Fibroblast of the aortic adventitia (primary cell): ENCODE measurements at places on chromosomes 1 and 21. TPM values are rescaled to one million over a fixed set of nuclear protein-coding genes. Genes with fewer than 3 reads are reported as not detected.
A peak's percentile ranks its signal among the peaks of the same experiment; 100 is the strongest.

- DNase-seq: no peak
These were observed 38.4 kb downstream of the UTP25 start for GRCh38 chr1:209866201-209866600.

DNA sequence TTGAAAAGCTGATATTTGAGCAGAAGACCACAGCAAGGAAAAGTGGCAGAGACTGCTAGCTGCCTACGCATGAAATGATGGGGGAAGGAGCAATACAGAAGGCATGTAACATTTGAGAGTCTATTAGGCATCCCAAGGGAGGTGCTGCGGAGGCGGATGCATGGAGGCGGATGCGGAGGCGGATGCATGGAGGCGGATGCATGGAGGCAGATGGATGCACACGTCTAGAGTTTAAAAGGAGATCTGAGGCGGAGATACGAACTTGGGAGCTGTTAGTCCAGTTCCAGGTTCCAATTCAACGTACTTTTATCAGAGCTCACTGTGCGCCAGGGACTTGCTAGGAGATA, 744 bp upstream of the DDX20 start:
- peak; percentile 66 for DNase-seq

- peak; percentile 75 for DNase-seq
These were observed 1.8 kb downstream of the ARF1 start for GRCh38 chr1:228084325-228084724.

The TAF12 gene
- total RNA-seq: 26.2 and 36.0 TPM in 2 replicates
